ENCODE measurements at places on chromosomes 1 and 21.

- no peak for DNase-seq
These were observed 410 bp downstream of the TXNDC12 start for GRCh38 chr1:52054496-52055065.

DNA sequence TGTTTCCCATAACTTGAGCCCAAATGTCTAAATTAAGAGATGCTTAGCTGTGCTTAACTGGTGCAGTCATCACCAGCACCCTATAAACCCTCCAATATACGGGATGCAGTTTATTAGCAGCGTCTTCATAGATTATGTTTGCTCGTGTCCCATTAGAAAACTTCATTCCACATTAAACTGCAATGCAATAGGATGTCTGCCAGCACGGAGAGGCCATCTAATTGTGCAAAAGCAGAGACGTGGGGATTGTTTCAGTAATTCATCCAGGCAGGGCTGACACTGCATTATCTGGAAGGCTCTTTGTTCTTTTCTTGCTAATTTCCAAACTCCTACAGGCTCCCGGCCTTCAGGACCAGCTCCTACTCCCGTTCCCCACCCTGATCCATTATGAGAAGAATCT, 89.5 kb downstream of the CSMD2 start:
- no peak for DNase-seq

DNA sequence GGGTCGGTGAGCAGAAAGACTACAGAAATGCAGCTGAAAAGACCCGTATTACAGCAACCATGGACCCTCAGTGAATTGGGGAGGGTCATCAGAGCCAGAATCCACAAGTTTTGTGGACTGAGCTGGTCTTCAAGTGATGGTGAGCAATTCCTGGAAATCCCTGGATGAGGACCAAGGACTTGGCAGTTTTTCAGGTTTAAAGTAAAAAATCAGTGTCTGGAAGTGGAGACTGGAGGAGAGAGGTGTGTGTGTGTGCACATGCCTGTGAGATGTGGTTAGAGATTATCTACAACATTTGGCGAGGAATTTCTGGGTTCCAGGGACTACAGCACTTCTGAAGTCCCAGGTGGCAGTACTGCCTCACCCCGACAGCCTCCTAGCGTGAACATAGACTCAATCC, 56.4 kb downstream of the KIRREL1 start:
- no peak for DNase-seq

- no peak for DNase-seq
These were observed 474.0 kb upstream of the B3GALT2 start for GRCh38 chr1:193660428-193660827.

GRCh38 chr21:45581322-45581712, 39.1 kb upstream of the SLC19A1 start:
- no peak for DNase-seq

DNA sequence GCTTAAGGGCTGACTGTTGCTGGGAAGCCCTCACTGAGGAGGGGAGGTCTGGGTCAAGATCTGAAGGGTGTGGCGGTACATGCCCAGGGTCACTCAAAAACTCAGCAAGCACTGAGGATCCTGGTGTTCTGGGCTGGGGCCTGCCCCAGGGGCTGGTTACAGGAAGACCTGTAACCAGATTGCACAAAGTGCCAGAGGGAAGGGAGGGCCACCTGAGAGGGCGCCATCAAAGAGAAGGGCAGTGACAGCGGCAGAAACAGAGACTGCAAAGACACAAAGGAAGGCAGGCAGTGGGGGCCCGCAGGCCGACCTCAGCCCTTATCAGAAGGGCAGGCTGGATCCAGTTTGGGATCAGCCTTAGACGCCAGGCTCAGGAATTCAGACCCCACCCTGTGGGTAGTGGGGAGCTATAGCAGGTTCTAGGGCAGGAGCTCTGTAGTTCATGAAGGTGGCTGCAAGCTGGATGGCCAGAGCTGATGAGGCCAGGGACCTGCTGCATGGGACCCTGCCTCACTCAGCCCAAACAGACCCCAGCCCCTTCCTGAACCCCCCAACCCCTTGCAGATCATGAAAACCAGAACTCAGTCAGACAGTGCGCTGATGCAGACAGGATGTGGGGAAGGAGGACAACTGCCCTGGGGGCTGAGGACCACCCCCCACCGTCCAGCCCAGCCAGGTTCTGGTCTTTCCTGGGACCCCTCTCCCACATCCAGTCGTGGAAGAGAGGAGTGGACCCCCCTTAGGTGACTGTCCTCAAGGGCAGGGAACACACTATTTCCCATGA, 3.9 kb downstream of the SH2D5 start:
- peak; percentile 13 for DNase-seq

GRCh38 chr1:239387304-239388158, 1.2 kb downstream of the CHRM3 start:
- no peak for DNase-seq

DNA sequence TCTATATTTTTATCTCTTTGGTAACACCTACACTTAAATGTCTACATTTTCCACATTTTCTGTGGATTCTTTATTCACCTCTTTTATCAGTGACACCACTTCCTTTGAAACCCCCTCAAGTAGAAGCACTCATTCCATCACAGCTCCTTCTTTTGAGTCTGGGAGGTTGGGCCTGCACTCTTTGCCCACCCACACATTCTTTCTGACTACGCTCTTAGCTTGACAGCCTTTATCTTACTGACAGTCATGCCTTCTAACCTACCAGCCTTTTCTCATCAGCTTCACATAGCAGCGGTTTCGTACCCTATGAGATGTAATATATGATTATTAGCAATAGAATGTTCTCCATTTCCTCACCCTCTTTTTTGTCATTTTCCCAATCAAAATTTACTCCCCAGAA, 151.9 kb downstream of the TNFSF18 start:
- DNase-seq = no peak

GRCh38 chr1:67816095-67816475, 17.2 kb downstream of the GNG12 start:
- no peak for DNase-seq

DNA sequence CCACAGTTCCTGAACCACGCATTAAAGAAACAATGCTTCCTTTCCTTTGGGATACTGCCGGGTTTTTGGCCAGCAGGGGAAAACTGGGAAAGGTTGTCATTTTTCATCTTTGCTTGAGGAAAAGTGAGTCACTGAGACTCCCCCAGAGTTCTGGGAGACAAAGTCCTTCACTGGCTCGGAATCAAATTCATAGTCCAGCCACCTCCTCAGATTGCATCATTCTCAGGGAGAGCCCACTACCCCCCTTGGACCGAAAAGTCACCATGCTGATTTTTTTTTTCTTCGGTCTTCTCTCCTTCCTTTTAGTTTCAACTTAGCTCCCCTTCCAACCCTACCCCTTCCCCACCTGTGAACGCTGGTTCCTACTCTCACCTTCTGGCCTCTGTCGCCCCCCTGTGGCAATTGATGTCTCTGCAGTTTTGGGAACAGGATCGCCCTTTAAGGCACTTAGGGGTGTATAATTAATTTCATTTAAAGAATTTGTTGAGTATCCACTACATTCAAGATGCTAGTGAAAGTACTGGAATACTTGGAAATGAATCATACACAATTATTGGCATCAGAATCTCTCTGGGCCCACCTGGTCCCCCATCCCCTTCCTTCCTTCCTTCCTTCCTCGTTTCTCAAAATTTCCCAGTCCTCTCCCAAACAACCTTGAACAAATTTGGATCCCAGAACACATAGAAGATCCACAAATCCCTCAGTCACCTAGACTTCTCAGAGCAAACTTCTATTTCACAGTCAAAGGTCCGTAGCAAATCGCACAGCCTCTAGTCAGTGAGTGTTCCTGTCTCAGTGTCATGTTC, 6.9 kb downstream of the ACKR1 start:
- DNase-seq = no peak

- DNase-seq = no peak
These were observed 94.0 kb downstream of the DPYD start for GRCh38 chr1:97826820-97827219.

DNA sequence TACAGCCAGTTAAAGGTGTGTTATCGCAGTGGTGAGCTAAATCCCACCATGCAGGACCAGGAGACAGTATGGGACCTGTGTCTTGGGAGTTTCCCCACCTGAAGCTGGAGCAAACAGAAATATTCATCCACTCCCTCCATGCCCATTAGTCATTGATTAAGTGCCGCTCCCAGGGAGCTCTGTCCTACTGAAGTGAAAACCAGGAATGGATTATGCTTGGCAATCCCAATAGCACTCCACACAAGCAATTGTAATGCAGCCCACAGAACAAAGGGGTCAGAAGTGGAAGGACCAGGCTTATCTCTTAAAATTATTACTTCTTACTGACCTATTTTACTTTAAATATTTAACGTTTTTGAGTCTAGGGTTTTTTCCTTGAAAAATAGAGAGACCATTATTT, 1005.4 kb downstream of the ADGRL2 start:
- no peak for DNase-seq

DNA sequence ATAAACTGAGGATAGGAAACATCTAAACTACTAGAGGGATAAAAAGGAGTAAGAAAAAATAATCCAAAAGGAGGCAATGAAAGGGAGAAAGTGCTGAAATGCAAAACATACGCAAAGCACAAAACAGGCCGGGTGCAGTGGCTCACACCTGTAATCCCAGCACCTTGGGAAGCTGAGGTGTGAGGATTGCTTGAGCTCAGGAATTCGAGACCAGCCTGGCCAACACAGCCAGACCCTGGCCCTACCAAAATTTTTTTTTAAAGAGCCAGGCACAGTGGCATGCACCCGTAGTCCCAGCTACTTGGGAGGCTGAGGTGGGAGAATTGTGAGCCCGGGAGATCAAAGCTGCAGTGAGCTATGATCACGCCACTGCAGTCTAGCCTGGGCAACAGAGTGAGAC, 10.5 kb downstream of the SPOCD1 start:
- DNase-seq = no peak

Data from right cardiac atrium (tissue), 5 donors.